ENCODE measurements at places on chromosomes 6 and 20.

GRCh38 chr6:166864333-166864732, 92.0 kb downstream of the RNASET2 start:
- no peak for DNase-seq

GRCh38 chr6:159193923-159194322, 24.7 kb downstream of the FNDC1 start:
- no peak for DNase-seq

GRCh38 chr20:49691818-49692568, 21.7 kb downstream of the B4GALT5 start:
- DNase-seq: no peak

- DNase-seq: no peak
Observed at GRCh38 chr6:92479831-92480230, 939.5 kb downstream of the EPHA7 start.

- DNase-seq: no peak
Observed at GRCh38 chr6:142612956-142613355, 311.1 kb downstream of the ADGRG6 start.

DNA sequence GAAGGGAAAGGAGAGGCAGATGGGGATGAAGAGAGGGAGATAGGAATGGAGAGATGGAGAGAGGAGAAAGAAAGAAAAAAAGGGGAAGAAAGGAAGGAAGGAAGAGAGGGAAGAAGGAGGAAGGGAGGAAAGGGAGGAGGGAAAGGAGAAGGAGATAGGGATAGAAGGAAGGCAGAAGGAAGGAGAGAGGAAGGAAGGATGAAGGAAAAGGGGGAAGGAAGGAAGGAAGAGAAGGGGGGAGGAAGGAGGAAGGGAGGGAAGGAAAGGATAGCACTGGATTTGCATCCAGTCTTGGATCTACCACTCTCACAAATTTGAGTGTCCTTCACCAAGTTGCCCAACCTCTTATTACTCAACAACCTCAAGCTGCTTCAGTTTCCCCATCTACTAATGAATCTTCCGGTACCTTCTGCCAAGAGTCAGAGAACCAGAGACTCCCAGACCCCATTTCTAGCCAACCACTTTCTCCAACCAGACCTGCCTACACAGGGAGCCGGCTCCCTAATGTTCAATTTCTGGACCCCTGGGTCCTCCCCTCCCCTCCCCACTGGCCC, 79.7 kb upstream of the FOXP4 start:
- no peak for DNase-seq

DNA sequence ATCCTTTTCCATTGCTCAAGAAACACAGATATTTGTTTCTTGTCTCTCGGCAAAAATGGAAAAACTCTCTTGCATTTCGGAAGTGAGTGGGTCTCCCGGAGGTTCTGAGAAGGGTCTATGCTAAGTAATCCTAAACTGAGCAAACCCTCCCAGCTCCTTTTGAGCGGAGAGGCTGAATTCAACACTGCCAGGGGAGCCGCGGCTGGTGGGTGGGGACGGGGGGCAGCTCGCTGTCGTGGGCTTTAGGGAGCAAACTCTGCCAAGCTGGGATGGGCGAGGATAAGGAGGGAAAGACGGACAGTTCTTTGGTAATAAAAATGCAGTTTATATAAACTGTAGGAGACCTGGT, 211.4 kb downstream of the FOXC1 start:
- no peak for DNase-seq

GRCh38 chr20:41165001-41165882, 27.9 kb downstream of the PLCG1 start:
- no peak for DNase-seq

- DNase-seq: no peak
Observed at GRCh38 chr6:25842526-25842925, 10.7 kb upstream of the SLC17A1 start.

DNA sequence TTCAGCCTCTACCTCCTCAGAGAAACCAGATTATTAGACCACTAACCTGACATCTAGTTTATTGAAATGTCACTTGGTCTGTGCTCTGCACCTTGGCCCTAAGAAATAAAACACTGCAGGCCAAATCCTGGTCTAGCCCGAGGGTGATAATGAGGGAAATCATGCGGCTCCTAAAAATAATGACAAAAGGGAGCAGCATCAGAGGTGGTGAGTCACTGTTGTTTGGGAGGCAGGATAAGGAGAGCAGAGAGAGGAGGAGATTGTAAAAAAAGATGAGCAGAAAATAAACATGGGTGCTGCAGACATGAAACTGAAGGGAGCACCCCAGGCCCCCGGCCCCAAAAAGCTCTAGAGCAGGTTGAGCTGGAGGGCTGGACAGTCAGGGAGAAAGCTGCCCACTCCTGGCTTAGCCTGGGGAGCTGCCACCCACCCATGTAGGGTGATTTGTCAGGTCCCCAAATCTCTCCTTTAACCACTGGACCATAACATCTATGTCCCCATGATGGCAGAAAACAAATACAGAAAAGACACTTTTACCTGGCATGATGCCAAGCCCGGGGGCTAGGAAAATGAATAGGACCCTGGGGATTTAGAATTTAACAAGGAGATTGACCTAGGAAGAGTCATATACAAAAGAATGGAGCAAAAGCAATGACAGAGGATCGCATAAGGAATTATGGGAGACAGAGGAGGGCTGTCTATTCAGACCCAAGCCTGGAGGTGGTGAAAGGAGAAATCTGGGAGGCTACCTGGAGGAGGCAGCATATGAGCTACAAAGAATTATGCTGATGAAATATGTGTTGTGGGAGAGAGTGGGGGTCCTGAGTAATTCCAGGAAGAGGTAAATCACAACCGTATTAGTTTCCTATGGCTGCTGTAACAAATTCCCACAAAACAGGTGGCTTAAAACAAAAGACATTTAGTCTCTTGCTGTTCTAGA, 103.7 kb downstream of the SNAP25 start:
- DNase-seq: no peak

DNA sequence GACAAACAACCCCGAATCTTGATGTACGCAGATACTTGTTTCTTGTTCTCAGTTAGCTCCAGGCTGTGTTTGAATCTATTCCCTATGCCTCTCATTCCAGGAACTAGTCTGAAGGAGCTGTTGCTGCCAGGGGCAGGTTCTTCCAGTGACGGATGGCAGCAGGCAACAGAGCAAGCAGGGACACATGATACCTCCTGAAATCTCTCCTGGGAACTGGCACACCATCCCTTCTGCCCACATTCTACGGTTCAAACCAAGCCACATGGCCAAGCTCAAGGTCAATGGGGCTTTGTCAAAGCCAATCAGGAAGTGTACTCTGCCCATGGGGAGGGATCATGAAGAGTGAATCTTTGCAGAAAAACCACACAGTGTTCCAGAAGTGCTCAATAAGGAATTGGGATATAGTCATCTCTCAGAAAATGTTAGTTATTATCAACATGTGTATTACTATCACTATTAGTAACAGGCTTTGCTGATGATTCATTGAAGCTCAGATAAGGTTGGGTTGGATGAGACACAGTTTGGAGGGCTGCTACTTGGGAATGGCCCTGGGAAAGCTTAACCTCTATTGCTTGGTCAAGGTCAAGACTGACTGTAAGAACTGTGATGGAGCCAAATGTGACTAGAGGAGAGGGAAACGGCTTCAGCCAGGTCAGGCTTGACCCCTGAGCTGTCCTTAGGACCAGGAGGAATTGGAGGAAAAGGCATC, 454.9 kb downstream of the PTPRT start:
- no peak for DNase-seq

DNA sequence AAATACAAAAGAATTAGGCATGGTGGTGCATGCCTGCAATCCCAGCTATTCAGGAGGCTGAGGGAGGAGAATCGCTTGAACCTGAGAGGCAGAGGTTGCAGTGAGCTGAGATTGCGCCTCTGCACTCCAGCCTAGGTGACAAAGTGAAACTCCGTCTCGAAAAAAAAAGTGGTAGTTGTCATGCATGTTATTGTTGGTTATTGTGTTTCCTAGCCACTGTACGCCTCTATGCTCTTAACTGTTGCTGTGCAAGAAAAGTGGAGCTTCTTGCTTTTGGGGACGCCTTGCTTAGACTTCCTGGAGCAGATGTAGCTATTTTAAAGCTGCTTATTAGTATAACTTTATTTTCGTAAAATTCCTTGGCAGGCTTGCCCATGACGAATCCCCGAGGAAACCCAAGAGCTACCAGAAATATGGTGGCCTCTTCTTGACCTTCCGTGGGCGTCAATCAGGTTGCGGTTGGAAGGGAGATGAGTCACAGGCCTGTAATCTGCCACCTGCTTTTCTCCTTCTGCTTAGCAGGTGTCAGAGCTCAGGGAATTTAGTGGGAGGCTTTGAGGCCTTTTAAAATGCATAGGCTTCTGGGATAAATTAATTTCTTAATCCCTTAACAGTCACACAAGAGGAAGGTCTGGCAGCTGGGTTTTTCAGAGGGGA, 17.3 kb downstream of the GABRR2 start:
- DNase-seq: peak; percentile 67

DNA sequence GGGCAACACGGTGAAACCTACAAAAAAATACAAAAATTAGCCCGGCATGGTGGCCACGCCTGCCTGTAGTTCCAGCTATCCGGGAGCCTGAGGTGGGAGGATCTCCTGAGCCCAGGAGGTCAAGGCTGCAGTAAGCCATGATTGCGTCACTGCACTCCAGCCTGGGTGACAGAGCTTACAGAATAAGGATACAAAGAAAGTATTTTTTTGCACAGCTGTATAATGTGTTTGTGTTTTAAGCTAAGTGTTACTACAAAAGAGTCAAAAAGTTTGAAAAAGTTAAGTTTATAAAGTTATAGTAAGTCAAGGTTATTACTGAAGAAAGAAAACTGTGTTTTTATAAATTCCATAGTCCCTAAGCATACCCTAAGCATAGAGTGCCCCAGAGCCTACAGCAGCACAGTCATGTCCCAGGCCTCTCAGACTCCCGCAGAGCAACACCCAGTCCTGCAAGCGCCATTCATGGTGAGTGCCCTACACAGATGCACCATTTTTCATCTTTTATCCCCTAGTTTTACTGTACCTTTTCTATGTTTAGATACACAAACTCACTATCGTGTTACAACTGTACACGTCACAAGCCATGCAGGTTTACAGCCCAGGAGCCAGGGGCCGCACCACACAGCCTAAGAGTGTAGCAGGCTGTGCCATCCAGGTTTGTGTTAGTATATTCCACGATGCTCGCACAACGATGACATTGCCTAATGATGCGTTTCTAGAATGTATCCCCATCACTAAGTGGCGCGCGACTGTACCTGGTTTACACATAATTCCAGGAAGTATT, 22.4 kb downstream of the TAF4 start:
- no peak for DNase-seq

DNA sequence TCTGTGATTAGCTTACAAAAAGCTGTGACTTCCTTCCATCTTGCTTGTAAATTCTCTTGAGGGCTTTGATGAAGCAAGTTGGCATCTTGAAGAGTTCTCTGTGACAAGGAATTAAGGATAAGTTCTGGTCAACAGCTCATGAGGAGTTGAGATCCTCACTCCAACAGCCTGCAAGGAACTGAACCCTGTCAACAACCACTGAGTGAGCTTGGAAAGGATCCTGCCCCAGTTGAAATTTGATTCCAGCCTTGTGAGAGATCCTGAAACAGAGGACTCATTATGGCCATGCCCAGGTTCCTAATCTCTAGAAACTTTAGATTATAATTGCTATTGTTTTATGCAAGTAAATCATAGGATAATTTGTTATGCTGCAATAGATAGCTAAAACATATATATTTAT, 133.7 kb downstream of the PTCHD4 start:
- no peak for DNase-seq

GRCh38 chr6:44162876-44163625, 4.4 kb downstream of the CAPN11 start:
- no peak for DNase-seq

DNA sequence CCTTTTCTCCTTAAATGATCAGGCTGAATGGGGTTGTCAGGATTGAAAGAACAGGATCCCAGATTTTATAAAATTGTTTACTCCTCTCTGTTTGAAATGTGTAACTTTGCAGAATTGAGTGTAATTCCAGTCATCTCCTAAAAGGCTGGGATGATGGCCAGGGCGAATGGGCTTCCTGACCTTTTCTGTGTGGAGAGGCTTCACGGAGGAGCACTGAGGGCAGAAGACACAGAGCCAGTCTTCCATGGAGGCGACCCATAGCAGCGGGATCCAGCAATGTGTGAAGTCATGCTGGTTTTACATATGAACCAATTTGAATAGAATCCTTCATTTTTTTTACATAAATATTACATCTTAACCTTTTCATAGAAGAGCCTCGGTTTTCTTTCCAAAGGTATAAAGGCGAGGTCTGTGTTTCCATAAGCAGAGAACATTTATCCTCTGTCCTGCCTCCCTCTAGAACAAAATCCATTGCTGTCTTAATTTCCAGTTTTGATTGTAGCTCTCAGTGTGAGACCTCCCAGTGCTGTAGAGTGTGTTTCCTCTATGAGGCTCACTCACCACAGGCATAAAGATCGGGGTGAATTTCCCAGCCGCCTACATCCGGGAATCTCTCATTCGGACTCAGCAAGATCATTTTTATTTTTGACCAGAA, 369.7 kb upstream of the FLRT3 start:
- DNase-seq: no peak

DNA sequence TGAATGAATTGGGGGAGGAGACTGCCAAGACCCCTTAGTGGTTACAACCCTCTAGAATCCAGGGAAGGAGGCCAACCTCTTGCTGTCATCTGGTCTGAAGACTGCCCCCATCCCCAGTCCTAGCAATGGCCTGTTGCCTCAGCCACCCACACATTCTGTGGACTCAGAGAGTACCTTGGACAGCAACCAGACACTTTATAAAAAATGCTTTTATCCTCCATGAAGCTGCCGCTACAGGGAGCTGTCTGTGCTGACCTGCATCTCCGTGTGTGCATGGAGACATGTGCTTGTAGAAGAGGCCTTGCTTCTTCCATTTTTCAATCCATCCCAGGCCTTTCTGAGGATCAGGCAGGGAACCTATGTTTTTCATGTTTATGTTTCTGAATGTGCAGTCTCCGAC, 15.2 kb downstream of the CDH22 start:
- no peak for DNase-seq

- no peak for DNase-seq
Observed at GRCh38 chr20:8471465-8471864, 339.4 kb downstream of the PLCB1 start.

- no peak for DNase-seq
Observed at GRCh38 chr20:64276817-64277216, 21.3 kb downstream of the PCMTD2 start.

GRCh38 chr6:2818593-2818992, 23.1 kb downstream of the SERPINB1 start:
- no peak for DNase-seq

DNA sequence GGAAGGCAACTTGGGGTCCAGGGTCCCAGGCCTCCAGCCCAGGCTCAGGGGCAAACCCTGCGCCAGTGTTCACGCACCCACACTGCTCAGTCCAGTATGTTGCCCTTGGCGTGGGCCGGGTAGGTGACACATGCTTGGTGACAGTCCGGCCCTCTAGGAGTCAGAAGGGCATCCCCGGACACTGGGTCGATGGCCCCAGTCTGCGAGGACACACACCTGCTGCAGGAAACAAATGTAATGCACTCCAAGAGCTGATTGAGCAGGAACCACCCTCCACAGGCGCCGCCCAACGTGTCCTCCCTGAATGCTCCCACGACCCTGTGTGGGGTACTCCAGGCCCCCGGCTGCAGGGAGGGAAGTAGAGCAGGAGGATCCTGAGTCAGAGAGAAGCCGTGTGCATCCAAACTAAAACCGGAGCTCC, 160.7 kb downstream of the DLL1 start:
- DNase-seq: no peak

- DNase-seq: no peak
Observed at GRCh38 chr6:151723152-151723551, 84.3 kb upstream of the ESR1 start.

Data from CD4-positive, alpha-beta T cell treated with Interleukin-6 for 4 hours (primary cell).